ENCODE measurements at places on chromosomes 16 and 17.

DNA sequence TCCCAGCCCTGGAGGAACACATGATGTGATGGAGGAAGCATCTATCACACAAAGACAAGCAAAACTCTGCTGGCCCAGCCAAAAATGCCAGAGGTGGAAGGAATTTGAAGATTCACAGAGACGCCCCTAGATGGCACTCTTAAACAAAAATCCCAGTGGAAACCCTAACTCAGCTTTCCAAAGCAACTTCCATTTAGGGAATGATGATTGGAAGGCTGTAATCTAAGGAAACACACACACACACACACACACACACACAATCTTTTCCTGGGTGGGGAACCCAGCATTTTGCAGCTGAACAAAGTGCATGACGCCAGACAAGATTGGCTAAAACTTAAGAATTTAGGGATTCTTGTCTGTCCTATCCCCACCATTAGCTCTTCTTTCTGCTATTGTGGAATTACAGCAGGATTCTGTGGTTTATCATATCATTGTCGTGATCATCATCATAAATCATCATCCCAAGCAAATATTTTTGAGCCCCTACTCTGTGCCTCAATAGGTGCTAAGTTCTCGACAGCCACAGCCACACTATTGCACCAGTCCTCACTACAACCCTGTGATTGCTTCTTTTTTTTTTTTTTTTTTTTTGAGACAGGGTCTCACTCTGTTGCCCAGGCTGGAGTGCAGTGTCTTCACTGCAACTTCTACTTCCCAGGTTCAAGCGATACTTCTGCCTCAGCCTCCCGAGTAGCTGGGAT lies 1.6 kb upstream of the LDAF1 start:
- DNase-seq, result peak; percentile 72

DNA sequence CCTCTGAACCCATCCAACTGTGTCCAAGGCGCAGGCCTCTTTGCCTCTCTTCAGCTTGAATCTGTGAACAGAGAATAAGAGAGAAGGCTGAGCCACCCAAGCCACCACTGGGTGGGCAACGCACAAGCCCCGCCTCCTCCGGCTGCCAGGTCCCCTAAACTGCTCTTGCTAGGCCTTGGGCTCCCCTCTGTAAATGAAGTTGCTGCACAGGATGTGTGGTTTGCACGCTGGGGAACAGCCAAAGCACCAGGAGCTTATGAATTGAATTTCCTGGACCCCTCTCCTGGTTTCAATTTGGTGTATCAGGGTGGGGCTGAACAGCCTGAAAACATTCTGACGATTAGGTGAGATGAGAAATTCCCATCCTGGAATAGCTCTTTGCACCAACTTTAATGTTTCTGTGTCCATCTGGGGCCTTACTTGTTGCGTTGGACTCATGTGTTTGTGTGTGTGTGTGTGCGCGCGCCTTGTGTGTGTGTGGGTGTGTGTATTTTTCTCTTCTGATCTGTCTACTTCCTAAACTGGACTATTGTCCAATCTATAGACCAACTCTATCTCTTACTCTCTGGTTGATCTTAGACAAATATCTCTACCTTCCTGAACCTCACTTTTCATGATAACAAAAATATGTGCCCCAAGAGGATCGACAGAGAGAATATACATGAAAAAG lies 2.3 kb downstream of the CCL1 start:
- no peak for DNase-seq

GRCh38 chr17:16258901-16259300 lies 41.9 kb downstream of the PIGL start:
- no peak for DNase-seq

- no peak for DNase-seq
These were observed 6.9 kb downstream of the MLLT6 start for GRCh38 chr17:38711792-38712571.

- DNase-seq, result no peak
These were observed 9.2 kb downstream of the RPL23 start for GRCh38 chr17:38844261-38844757.

- no peak for DNase-seq
These were observed 55.2 kb downstream of the CDH11 start for GRCh38 chr16:65066651-65067050.
